Osteocyte (in vitro differentiated cells): ENCODE measurements at places on chromosomes 12 and 14.

GRCh38 chr12:53427905-53428594, 4.4 kb downstream of the AMHR2 start:
- DNase-seq = no peak

GRCh38 chr14:68730811-68731425, 61.9 kb downstream of the ZFP36L1 start:
- no peak for DNase-seq

DNA sequence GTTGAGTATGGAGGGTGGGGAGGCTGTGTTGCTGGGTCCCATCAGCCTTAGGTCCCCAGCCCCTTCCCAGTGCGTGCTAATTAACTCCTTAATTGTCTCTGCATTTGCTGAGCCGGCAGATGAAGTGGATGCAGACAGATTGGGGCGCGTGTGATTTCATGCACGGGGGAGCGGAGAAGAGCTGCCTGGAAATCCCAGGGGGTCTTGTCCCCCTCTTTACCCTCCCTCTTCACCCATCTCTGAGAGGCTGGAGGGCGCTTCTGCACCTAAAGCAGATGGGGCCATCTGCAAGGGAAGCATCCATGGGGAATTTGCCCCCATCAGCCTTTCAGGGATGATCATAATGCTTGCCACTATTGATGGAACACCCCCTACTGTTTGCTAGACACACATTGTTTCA, 4.4 kb upstream of the ASIC1 start:
- no peak for DNase-seq

- no peak for DNase-seq
These were observed 57.4 kb downstream of the FOXN3 start for GRCh38 chr14:89359477-89360222.

- no peak for DNase-seq
These were observed 5.1 kb downstream of the GPRC5D start for GRCh38 chr12:12946686-12947355.

GRCh38 chr12:57722716-57723629, 15.6 kb downstream of the AGAP2 start:
- peak; percentile 76 for DNase-seq

DNA sequence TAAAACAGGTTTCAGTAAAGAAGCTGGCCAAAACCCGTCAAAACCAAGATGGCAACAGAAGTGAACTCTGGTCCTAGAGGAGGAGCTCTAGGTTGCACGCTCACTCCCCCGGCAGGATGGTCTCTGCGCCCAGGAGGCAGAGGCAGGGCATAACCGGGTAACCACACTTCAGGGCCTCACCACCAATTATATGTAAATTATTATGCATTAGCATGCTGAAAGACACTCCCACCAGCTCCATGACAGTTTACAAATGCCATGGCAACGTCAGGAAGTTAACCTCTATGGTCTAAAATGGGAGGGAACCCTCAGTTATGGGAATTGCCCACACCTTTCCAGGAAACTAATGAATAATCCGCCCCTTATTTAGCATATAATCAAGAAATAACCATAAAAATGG, 20.1 kb upstream of the SLC6A12 start:
- no peak for DNase-seq

GRCh38 chr12:52360663-52361271, 6.5 kb downstream of the KRT85 start:
- DNase-seq = no peak
